ENCODE measurements at places on chromosomes 7 and 10. TPM values are rescaled to one million over a fixed set of nuclear protein-coding genes. Genes with fewer than 3 reads are reported as not detected.

DNA sequence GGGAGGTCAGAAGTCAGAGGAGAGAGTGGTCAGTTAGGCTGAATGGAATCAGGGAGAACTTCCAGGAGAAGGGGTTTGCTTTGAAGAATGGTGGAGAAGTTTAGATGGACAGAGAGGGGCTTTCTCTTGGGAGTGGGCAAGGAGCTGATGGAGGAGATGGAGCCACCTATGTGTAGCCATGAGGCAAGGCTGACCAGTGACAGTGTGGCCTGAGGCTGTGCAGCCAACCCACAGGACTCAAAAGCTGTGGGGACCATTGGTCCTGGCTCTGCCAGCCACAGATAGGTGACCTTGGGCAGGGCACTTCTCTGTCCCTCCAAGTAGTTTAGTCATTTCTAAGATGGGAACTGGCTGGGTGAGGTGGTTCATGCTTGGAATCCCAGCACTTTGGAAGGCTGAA lies 18.7 kb downstream of the NEURL1 start:
- no peak for DNase-seq

DNA sequence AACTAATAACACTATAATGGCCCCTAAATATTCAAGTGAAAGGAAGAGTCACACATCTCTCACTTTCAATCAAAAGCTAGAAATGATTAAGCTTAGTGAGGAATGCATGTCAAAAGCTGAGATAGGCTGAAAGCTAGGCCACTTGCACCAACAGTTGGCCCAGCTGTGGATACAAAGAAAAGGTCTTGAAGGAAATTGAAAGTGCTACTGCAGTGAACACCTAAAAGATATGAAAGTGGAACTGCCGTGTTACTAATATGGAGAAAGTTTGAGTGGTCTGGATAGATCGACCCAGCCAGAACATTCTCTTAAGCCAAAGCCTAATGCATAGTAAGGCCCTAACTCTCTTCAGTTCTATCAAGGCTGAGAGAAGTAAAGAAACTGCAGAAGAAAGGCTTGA lies 12.1 kb upstream of the SNX13 start:
- no peak for DNase-seq

DNA sequence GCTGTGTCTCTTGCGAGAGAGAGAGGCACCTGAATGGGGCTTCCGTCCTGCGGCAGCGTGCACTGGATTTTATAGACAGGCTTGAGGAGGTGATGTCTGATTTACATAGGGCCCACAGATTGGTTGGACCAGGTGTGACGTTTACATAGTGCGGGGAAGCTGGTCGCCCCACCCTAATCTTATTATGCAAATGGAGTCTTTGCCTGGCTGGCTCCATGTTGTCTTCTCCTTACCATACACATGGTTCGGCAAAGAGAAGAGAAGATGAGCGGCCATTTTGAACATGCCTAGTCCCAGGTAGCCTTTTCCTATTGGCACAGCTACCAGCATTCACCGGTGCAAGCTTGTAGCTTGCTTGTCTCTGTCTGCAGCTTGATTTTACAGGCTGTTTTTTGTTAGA lies 238.5 kb upstream of the GALNT17 start:
- DNase-seq = no peak

GRCh38 chr10:63206997-63207811 lies 74.1 kb downstream of the NRBF2 start:
- no peak for DNase-seq

DNA sequence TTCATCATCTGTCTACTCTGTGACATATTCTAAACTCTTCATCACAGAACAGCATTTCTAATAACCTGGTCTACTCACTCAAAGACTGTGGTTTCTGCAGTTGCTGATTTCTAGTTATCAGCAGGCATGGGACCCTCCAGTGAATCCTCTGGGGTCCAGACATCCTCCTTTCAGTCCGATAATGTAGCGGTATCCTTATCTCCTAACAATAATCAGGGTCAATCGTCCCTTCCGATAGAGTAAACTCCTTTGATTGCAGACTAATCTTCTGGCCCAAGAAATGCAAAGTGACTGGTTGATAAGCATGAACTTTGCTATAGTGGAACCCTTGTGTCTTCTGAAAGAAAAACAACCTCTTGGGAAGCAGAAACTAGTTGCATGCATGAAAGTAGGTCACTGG lies 1209.8 kb upstream of the CELF2 start:
- no peak for DNase-seq

DNA sequence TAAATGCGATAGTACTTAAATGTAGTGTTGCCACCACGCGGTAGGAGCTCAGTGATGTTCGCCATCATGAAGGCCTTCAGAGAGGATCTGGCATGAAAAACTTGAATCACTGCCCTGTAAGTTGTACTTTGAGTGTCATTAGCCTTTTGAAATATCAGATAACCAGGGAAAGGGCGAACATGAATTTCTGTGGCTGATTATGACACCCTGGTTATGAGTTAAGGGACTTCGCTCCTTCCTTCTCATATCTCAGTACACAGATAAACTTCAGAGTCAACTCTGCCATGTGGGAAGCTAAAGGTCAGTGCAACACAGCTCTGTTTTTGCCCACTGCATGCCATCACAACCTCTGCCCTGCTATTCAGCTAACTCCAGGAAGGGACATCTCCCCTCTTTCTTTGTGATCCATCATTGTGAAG lies 8.9 kb upstream of the ACSL5 start:
- no peak for DNase-seq

DNA sequence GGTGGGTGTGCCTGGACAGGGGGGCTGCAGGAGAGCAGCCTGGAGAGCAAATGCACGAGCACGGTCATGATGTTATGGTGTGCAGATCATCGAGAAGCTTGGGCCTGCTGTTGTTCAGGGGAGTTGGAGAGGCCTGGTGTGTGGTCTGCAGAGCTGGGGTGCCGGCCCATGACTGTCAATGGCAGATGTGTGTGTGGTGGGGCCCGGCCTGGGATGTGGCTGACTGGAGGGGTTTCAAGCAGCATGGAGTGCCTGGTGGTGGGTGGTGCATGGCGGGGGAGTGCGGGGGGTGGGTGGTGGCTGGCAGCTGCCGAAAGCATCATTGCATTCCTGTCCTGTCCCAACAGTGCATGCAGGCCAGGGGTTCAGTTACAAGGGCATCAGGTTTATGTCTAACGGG lies 122.6 kb downstream of the DOCK1 start:
- DNase-seq = no peak

DNA sequence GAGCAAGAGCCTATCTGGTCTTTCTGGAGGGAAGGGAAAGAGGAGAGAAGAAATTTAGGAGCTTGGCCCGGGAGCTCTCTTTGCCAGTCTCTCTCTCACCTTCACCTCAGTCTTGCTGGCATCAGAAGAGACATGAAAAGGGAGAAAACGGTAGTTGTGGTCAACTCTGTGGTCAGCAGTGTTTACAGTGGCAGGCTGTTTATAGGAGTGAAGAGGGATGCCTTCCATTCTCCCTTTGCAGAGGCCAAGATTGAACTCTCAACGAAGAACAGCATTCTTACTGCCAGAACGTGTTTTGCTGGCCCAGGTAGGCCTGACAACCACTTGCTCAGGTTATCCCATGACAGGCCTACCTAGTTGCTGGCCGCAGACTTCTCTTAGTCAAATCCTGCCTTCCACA lies 133.3 kb downstream of the CCDC3 start:
- no peak for DNase-seq

ENTPD1 gene
- 1.4 TPM for total RNA-seq

HGF gene
- total RNA-seq = 0.23 TPM

MTPN gene
- total RNA-seq = 74.1 TPM

TET1 gene
- total RNA-seq = 3.2 TPM

CDCA7L gene
- 42.1 TPM for total RNA-seq

ADARB2 gene
- total RNA-seq = not detected

TRIM73 gene
- total RNA-seq = 35.1 TPM
